Stimulated activated CD8-positive, alpha-beta memory T cell treated with anti-CD3 and anti-CD28 coated beads, Interleukin-7, amount 100 ng/mL, for 1 hour (primary cell): ENCODE measurements at places on chromosomes 7 and 10.
A peak's percentile ranks its signal among the peaks of the same experiment; 100 is the strongest.

GRCh38 chr7:8435590-8436545, 2.5 kb downstream of the NXPH1 start:
- DNase-seq = no peak

DNA sequence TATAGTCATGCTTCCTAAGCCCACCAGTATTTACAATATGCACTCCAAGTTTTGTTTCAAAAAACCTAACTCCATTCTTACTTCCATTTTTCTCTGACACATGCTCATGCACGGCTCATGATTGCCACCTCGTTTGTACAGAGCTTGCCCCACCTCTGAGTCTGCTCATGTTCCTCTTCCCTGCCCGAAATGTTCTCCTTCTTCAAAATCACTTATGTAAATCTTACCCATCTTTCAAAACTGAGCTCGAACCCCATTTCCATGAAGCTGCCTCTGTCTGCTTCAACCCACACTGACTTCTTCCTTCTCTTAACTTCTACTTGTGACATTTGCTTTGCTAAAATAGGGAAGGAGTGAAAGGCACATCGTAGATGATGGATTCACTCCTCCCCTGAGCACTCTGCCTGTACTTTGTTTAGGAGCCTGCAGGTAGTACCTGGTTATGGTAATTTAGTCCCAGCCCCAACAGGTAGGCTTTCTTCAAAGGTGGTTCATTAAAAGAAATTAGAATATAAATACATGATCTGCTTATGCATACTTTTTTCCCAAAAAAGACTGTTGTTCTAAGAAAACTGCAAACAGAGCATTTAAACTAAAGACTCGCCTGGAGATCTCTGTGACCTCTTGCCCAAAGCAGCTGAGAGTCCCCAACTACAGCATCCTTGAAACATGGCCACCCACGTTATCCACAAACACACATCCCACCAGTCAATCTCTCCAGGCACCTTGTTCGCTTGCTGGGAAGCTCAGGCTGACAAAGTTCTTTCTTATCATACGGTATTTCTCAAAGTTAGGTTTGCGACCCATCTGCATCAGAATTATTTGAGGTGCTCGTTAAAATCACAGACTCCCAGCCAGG, 172.0 kb downstream of the DGKI start:
- DNase-seq = no peak

DNA sequence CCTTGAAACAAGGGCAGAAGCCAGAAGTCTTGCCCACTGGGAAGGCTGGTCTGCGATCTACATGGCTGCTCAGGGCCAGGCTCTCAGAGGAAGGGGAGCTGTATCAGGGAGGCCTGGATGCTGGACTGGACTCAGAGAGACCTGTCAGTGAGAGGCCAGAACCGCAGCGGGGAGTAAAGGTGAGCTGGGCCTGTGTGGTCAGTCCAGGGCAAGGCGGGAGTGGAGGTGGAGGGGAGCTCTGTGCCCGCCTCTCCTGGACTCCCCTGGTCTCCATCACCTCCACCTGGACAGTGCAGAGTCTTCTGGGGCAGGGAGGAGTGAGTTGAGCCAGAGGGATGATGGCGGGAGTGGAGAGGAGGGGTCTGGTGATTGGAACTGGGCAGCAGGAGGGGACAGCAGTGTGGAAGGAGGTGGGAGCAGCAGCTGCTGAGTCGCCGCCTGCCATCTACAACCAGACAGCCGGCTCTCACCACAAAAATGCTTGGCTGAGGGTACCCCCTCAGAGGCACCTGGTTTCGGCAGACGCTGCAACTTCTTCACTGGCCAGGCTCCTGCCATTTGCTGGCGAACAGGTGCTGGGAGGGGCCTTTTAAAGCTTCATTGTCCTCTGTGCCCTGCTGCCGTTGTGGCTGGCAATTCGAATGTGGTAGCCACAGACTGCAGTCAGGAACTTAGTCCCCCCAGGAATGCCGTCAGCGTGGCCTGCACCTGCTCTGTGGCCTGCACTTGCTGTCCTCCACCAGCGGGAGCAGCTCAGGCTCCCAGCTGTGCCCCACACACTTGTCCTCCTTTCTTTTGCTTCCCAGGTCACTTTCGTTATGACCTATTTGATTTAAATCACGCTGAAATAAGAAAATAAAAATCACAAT, 3.5 kb downstream of the RASSF4 start:
- no peak for DNase-seq

GRCh38 chr10:104257235-104257634, 2.5 kb downstream of the GSTO1 start:
- DNase-seq = no peak

- DNase-seq = peak; percentile 24
These were observed 16.8 kb upstream of the GPR15LG start for GRCh38 chr10:84156768-84157167.

DNA sequence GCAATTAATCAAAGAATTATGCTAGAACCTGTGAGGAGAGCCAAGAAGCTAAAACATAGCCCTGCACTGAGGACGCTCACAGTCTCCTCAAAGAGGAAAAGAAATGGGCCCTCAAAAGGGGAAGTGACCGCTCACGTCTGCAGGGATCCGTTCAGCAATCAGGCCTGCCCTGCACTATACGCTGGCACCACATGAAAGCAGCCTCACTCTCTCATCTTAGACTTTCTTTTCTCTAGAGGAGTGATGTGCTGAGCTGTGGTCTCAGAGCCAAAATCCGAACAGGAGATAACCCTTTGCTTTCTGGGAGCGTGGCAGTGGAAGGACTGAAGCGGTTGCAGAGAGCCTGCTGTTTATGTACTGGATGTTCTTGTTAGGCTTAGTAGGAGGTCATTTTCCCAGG, 6.3 kb upstream of the IL2RA start:
- no peak for DNase-seq

- no peak for DNase-seq
These were observed 208.7 kb upstream of the ZNF32 start for GRCh38 chr10:43857206-43857930.

DNA sequence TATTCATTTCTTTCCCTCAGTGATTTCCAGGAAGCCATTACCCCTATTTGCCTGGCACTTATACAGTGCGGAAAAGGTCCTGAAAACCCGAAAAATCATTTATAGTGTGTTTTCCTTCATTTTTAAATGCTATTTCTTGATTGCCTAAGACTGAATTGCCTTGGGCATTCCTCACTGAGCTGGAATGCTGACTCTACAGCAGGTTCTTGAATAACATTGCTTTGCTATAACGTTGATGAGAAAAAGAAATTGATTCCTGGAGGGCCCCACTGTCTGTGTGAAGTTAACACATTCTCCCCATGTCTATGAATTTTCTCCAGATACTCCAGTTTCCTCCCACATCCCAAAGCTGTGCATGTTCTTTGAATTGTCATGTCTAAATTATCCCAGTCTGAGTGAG, 308.5 kb downstream of the EXOC4 start:
- no peak for DNase-seq

DNA sequence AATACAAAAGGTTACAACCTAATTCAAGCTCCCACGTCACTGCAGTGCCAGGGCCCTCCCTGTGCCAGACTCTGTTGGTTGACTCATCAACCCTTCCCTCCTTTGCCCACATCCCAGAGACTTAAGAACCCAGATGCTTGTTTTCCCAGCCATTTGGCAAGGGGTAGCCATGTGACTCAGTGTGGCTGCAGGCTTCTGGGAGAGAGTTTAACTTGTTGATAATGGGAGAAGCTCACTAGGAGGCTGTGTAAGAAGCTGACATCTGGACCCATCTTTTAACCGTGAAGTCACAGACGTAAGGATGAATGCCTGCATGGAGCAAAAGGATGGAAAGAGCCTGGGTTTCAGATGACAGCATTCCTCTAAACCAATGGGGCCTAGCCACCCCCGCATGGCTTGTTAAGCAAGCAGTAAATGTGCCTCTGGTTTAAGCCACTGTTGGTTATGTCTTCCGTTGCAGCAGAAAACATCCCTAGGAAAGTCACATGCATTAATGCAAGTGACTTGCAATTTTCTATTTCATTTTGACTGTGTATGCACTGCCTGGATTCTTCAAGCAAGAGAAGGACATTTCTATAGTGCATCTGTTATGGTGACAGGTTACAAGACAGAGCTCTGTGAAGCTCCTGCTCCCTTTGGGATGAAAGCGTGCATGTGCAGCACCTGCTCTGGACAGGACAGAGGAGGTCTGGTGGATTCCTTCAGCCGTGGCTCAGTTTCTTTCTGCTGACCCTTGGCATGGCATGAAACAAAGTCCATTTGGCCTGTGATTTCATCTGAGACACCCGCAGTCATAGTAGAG, 57.5 kb upstream of the CREB5 start:
- no peak for DNase-seq

GRCh38 chr7:144665689-144666381, 170.0 kb downstream of the TPK1 start:
- no peak for DNase-seq

GRCh38 chr7:156843157-156843556, 49.8 kb downstream of the LMBR1 start:
- DNase-seq = no peak

GRCh38 chr7:15462721-15463389, 99.0 kb downstream of the AGMO start:
- DNase-seq = no peak

DNA sequence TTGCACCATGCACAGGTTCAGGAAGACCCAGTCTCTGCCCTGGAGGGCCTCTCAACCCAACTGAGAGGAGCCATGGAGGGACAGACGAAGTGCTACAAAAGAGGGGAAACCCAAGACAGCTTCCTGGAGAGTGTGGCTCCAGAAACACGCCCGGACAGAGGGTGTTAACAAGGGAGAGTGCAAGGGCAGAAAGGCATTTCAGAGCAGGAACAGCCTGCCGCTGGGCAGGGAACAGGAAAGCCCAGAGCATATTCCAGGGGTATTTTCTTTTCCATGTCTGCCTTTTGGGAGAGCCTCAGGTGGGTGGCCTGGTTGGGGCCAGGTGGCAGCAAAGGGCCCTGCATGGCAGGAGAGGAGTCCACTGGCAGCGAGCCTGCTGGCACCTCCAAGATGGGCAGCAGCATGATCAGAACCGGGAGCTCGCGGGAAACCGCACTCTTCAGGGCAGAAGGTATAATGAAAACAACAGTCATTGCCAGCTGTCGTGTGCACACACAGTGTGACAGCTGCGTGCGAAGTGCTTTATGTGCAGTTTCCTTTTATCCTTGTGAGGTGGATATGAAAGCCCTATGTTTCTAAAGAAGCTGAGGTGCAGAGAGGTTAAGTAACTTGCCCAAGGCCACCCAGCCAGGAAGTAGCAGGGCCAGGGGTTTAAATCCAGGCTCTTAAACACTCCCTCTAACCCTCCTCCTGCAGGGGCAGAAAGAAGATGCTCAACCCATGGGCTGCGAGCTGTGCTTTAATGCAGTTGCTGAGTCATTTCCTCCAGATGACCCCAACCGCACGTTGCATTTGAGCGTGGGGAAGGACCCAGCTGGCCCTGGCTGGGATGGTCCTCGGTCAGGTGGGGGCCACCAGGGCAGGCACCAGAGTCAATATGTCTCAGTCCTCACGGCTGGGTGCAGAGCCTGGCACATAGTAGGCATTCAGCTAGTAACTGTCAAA, 128.6 kb downstream of the OAT start:
- DNase-seq = no peak

DNA sequence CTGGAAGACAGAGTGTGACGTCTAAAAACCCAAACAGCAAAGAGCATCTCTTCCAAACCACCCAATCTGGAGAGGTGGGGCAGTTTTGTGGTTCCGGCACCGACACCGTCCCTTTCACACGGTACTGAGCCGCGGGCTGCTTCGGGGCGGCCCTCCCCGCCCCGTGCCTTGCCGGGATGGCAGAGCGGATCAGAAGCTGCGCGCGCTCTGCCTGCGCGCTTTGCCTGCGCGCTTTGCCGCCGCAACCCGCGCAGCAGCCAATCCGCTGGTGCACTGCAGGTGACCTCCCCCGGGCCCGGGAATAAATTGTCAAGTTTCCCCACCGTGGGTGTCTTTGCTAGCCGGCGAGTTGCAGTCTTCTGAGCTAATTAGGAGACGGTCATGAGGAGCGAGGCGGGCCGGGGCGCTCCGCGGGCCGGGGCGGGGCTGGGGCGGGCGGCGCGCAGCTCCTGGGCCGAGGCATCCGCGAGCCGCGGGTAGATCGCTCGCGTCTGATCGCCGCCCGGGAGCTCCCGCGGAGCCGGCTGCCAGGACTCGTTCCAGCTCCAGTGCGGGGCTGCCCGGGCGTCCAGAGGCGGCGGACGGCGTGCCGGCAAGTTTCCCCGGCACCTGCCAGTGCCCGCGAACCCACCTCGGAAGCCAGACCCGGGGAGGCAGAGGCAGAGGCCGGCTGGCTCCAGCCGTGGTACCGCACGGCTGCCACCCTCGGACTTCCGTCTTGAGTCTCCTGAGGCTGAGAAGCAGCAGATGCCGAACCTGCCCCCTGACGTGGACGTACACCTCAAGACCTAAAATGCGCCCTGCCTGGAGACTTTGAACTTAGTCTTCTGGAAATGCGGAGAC, 536.0 kb upstream of the GALNT17 start:
- DNase-seq = no peak

DNA sequence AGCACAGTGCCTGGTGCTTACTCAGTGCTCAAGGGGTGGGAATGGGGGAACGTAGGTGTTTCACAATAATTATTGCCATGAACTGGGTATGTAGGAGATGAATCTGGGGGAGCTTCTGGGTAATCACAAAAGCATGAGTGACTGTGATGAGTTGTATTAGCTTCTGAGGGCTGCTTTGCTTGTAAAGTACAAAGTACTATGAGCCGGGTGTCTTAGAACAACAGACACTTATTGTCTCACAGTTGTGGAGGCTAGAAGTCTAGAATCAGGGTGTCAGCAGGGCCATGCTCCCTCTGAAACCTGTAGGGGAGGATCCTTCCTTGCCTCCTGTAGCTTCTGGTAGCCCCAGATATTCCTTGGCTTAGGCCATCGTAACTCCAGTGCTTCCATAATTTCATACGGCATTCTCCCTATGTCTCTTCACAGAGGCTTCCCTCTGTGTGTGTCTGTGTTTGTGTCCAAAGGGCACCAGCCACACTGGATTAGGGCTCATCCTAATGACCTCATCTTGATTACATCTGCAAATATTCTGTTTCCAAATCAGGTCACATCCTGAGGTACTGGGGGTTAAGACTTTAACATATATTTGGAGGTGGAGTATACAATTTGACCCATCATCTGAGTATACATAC, 84.8 kb upstream of the AGBL3 start:
- DNase-seq = no peak

- DNase-seq = no peak
These were observed 270.5 kb upstream of the MKLN1 start for GRCh38 chr7:131057015-131057793.

DNA sequence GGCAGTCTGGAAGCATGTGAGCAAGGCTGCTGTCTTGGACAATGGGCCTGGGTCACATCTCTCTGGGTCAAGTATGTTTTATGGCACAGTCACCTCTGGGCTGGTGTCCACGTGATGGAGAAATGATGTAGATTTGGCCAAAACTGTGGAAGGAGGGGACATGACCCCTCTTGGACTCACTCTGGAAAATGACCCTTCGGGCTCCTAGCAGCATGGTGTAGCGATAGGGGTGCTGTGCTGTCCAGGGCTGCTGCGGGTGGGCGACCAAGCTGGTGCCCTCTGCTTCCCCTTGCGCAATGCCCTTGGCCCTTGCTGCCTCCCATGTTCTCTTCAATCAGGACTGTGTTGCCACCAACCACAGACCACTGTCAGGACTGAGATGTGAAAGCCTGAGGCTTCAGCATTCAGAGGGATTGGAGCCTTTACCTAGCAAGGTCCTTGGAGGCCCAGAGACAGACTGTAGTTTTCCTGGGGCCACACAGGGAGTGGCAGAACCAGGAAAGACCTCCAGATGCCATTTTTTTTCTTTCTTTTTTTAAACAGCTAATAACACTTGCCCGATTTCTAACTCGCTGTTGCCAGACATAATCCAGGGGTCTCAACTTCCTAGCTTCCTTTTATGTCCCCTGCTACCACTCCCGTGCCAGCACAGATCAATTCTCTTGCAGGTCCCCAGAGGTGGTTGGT, 6.1 kb downstream of the CYP26A1 start:
- no peak for DNase-seq

- no peak for DNase-seq
These were observed 814 bp downstream of the MEST start for GRCh38 chr7:130492523-130493274.
